Stimulated activated CD4-positive, alpha-beta T cell treated with anti-CD3 and anti-CD28 coated beads, Interleukin-1b, Interleukin-23, amount 100 ng/mL, for 4 hours (primary cell): ENCODE measurements at places on chromosomes 12 and 14.
A peak's percentile ranks its signal among the peaks of the same experiment; 100 is the strongest.

DNA sequence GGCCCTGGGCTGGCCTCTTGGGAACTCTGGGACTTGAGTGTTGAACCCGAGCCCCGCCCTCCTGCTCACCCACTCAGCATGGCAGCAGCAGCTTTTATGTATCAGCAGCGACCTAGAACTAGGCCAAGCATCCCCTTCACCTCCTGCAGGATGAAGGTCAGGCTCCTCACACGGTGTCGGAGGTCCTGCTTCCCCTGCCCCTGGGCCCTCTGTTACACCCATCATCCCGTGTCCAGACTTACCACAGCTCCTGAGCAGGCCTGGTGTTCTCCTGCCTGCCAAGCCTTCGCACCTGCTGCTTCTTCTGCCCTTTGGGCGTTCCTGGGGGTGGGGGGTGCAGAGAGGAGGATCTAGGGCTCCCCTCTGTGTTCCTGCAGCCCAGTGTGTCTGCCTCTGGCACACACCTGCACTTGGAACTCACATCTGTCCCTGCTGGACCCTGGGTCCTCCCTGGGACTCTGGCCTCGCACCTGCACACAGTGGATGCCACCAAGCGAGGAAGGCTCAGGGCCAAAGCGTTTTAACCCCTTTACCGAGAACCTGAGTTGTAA is 80.3 kb downstream of the PAPOLA start:
- DNase-seq, result no peak

DNA sequence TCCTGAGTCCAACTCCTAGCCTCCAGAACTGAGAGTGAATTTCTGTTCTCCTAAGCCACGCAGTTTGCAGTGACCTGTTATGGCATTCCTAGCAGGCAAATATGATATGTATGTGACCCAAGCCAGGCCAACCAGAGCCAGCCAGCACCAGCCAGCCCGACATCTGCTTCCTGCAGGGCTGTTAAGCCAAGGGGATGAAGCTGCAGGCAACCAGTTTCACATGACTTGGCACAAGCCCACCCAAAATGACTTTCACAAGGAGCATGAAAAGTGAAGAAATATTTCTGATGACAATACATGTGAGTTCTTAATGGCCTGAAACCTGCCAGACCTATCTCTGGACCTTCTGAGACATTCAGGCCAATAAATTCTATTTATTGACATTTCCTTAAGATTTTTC is 68.1 kb downstream of the ITPK1 start:
- DNase-seq, result no peak

- DNase-seq, result no peak
Observed at GRCh38 chr12:3965046-3965445, 91.8 kb upstream of the PARP11 start.

DNA sequence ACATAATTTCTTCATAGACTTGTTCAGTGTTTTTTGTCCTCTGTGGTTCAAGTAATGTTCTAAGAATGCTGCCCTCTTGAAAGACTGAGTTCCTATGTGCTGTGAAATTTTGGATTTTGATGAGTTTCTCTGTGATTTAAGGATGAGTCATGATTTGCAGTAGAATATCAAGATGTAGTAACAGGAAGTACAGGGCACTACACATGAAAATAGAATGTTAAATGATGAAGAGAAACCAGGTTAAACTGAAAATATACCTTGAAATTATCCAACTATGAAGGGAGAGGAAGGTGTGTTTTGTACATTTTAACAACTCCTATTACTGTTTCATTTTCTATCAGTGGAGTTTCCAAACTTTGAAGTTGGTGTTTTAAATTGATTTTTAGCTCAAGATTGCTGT is 4.8 kb downstream of the ELK3 start:
- no peak for DNase-seq

GRCh38 chr12:12975322-12976077 is 23.5 kb upstream of the GPRC5D start:
- no peak for DNase-seq

DNA sequence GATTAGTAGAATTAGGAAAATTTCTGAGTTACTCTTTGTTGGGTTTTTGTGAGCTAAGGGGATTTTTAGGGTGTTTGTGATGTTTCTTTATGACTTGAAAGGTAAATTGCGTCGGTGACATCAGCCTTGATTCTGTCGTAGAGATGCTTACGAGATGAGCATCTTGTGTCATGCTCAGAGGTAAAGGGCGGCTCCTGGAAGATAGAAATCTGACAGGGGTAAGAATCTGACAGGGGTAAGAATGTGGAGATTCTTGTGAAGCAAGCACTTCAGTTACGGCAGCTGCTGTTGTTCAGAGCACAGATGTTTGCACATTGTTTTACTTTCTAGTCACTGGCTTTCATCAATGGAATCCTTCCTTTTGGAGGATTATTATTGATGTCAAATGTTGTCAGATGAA is 22.5 kb downstream of the EML1 start:
- DNase-seq, result no peak

DNA sequence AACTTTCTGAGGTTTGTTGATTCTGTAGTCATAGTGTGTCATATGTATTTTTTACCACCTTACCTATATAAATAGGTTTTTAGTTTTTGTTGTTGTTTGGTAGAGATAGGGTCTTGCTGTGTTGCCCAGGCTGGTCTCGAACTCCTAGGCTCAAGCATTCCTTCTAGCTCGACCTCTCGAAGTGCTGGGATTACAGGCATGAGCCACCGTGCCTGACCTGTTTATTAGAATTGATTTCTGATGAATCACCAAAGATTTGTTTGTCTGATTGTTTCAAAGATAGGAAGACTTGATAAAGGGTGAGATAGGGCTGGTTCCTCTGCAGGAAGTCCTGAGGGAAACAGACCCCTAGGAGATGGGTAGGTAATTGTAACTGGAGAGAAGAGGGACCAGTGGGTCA is 481.6 kb downstream of the PCNX1 start:
- DNase-seq, result no peak

DNA sequence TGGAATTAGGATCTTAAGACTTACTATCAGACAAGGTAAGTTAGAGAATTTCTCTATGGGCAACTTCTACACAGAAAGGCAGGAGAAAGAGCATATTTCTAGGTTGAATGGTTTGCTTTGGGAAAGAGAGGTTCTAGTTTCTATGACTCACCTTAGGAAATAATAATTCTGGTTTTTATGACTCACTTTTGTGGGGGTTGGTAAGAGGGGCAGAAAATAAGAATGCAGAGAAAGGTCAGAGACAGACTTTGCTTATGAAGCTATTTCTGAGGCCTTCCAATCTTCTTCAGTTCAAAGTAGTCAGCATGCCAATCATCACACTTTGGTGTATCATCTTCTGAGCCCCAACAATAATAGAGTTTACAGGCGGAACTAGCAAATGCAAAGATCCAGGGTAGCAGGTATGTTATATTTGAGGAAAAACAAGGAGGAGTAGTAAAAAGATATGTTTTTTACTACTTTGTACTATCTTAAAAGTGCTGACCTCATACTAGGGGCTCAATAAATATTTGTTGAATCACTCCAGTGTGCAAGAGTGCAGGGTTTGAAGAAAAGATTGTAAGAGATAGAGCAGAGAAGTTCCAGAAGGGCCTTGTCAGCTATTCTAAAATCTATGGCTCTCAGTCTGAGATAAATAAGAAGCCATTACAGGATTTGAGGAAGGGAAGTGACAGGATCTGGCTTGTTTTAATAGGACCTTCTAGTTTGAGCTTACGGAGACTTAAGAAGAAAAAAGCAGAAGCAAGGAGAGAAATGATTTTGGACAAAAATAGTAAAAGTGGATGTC is 56.7 kb upstream of the LRFN5 start:
- no peak for DNase-seq

GRCh38 chr12:54082397-54082892 is 28.8 kb downstream of the HOXC4 start:
- no peak for DNase-seq

GRCh38 chr12:117486840-117487659 is 125.6 kb upstream of the NOS1 start:
- no peak for DNase-seq

- peak; percentile 39 for DNase-seq
Observed at GRCh38 chr12:52867642-52868041, 18.8 kb upstream of the KRT78 start.

DNA sequence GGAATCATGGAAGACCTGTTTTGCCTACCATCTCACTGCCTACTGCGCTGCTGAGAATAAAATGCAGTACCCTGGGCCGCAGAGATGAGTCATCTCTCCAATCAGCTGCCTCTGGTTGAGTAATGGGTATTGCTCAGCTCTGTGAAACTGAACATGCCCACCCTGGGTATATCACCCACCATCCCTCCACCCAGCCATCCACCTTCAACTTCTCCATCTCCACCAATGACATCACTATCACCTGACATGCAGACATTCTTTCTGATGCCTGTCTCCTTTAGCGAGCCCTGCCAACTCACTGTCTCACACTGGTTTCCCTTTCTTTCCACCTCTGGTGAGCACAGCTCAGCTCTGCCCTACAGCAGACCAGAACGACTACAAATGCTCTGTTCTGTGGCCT is 33.6 kb downstream of the E2F7 start:
- DNase-seq, result no peak

DNA sequence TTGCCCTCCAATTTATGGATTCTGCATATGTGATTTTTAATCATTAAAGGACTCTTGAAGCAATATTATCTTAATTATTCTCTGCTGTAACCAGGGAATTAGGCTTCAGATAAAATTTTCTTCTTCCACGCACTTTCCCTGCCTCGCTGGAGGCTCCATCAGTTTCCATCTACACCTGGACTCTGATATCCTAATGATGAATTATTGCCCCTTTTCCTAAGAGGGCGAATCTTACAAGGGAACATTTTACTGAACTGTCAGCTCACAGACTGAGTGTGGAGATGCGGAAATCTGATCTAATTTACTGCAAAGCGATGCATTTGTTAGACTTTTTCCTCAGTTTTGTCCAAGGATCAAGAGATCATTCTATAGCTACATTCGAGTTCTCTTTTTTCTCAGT is 43.0 kb downstream of the LMO3 start:
- no peak for DNase-seq

DNA sequence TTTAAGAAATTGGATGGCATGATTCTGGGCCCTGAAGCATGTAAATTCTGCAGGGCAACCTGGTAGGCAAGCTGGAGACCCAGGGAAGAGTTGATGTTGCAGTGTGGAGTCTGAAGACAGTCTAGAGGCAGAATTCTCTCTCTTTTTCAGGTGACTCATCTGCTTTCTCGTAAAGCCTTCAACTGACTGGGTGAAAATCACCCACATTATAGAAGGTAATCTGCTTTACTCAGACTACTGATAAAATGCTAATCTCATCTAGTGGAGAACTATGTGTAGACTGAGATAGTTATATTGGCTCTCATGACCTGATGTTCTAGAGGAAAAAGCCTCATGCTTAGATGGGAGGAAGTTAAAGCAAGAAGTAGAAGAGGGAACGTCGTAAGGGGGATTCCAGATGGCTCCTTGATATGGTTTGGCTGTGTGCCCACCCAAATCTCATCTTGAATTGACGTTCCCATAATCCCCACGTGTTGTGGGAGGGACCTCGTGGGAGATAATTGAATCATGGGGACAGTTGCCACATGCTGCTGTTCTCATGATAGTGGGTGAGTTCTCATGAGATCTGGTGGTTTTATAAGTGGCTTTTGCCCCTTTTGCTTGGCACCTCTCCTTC is 723.8 kb downstream of the BCL11B start:
- peak; percentile 24 for DNase-seq

DNA sequence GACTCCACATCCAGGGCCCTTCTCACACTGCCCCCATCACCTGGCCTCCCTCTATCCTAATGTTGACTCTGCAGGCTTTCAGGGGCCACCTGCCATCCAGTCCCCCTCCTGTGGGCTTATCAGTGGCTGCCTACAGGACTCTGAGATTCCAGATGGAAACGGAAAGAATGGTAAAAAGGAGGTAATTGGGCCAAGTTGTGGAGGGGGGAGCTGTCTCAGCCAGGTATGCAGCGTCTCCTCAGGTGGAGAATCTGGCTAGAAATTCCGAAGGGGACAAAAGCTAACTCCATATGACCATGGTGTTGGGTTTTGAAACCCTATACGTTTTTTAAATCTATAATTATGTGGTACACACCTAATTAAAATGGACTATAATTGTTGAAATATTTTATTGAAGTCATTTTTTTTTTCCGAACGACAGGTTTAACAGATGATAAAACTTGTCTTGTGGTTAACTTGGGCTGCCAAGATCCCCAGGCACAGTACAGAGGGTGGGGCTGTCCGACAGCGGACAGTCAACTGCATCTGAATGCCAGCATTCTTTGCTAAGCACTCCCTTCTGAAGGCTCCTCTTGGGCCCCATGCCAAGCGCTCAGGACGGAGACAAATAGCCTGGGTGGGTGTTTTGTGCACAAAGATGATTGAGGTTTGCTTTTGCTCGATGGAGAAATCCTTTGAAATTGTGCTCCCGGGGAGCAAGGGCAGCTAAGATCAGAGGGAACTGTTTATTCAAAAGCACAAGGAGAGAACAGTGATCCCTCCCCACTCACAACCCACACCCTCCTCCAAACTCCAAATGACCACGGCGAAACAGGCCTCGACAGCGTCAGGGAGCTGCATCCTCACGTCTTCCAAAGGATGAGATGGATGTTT is 365.6 kb downstream of the BCL11B start:
- no peak for DNase-seq

DNA sequence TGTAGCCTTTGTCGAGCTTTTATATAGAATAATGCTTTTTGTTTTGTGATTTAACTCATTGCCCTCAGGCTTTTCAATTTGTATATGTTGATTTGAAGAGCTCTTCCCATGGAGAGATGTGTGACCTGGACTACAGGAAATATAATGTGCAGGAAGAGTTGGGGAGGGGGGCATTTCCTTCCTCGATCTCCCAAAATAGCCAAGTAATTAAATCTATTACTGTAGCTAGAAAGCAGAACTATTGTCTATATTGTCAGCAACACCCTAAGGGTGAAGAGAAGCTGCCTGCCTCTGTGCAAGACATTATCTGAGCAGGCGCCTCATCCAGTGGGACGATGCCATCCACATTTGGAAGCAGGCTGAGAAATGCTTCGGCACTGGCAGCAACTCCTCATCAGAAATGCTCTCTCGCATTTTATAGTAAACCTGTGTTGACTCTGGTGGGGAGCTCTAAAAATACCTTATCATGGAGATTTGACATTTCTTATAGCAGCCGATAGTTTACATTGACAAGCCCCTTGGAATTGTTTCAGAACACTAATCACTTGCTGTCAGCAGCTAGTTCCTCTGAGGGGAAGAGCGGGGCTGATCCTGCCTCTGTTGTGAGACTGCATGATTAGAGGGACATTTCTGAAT is 392.5 kb upstream of the RGS6 start:
- no peak for DNase-seq

GRCh38 chr14:99300190-99300589 is 28.2 kb upstream of the BCL11B start:
- no peak for DNase-seq

DNA sequence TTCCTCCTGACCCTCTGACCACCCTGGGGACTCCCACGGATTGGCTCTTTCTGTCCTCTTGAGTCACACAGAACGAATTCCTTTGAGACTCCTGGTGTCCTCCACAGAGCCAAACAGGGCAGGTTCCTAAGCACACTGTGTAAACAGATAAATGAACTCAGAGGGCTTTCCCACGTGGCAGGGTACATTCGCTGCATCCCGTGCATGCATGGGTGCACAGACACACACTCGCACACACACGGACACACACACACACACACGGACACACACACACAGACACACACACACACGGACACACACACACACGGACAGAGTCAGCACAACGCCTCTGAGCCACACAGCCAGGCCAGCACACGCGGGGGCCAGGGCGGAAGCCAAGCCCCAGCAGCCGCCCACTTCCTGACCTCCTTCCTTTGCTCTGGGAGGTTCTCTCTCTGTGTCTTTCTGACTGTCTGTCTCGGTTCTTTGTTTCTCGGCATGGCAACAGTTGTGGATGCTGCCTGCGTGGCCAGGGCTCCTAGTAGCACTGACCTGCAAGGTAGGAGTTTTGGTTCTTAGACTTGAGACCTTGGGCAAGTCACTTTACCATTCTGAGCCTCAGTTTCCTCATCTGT is 706 bp downstream of the CRACR2A start:
- peak; percentile 58 for DNase-seq

- DNase-seq, result no peak
Observed at GRCh38 chr14:72523424-72524294, 370.2 kb downstream of the DPF3 start.
